ENCODE measurements at places on chromosomes 12 and 14.

GRCh38 chr12:47351526-47351925 is 271.8 kb upstream of the AMIGO2 start:
- DNase-seq, result no peak

DNA sequence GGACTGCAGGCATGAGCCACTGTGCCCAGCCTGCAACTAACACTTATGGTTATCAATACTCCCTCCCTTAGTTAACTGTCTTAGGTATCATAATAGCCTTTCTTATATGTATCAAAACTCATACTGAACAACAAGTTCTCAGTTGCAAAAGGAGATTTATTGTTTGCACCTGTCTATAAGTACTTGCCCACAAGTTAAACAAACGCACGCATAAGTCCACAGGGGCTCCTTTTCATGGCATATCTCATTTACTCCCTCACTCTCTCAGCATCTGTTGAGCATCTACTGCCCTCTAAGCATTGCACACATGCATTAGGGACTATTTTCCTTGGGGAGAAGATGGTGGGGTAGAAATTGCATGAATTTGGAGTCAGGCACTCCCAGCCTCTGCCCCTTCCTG is 46.7 kb upstream of the CORO1C start:
- DNase-seq, result no peak

- no peak for DNase-seq
Measured at GRCh38 chr12:98533723-98534251, 18.4 kb downstream of the TMPO start.

GRCh38 chr12:70590051-70590450 is 47.2 kb downstream of the PTPRB start:
- DNase-seq, result peak; percentile 46

DNA sequence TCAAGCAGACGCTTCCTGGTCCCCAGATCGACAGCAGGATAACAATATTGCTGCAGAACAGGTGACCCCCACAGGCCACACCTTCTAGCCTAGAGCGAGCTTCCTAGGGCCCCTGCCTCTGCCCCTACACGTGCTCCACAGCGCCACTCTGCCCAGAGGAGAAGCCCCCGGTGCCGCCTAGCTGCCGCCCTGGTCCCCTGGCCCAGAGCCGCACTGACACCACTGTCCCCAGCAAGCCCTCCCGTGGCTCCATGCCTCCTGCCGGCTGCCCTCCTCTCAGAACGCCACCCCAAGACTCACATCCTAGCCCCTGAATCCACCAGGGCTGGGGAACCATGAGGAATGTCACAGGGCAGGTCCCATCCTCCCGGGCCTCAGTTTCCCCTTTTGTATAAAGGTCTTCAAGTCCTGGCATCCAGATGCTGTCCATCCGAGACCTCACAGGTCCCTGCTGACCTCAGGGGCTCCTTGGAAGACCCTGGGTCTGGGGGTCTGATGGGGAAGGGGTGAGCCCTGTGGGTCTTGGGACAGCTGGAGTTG is 31.0 kb downstream of the JAG2 start:
- DNase-seq, result no peak

GRCh38 chr12:64064706-64065105 is 157.4 kb downstream of the KICS2 start:
- no peak for DNase-seq

- DNase-seq, result no peak
Measured at GRCh38 chr12:16012117-16012516, 101.0 kb downstream of the DERA start.

- no peak for DNase-seq
Measured at GRCh38 chr12:47901718-47902093, 3.1 kb downstream of the VDR start.

GRCh38 chr12:106452309-106452708 is 94.8 kb downstream of the POLR3B start:
- DNase-seq, result no peak

GRCh38 chr14:22268875-22269274 is 320.1 kb downstream of the DAD1 start:
- no peak for DNase-seq

DNA sequence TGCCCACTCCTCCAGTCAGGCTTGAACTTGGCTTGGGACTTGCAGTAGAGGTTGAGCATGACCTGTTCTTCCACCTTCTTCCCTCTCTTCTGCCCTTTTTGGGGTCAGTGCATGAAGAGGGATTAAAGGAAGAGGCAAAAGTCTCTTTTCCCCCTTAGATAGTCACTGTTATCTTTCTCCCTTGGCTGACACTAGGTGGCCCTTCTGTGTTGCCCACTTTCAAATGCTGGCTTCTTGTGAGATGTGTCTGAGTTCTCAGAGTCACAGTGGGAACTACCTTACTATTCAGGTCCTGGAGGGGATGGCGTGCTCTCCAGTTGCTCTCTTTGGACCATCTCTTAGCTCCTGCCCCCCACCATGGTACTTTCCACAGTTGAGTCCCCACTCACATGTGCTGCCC is 73.6 kb downstream of the GPR65 start:
- DNase-seq, result no peak

DNA sequence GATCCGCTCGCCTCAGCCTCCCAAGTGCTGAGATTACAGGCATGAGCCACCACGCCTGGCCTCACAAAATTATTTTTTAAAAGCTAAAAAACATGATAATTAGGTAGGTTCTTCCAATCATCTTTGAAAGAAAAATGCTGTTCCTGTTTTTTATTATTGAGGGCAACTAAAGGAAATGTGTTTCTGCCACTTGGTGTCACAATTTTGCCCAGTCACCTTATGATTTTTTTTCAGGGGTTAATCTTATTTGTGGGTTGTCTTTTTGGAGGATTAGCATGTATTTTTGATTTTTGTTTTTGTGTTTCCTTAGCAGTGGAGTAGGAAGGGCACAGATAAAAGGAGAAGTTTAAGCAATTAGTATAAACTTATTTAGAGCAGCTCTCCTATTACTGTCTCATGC is 79.8 kb downstream of the PRORP start:
- no peak for DNase-seq

DNA sequence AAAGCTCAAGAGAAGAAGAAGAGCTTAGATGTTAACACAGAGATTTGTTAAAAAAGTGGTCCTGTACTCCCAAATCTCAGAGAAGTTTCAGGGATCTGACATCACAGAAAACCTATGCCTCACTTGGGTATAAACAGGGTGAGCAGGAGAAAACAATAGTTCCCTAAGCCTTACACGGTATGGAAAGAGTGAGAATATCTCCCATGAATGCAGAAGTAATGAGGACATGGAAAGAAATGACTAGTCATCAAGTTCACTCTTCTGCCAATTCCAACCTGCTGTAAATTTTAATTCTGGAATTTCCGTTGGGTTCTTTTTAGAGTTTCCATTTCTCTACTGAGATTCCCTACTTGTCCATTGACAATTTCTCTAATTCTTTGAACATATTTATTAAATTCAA is 6.2 kb upstream of the PTGER2 start:
- DNase-seq, result no peak

DNA sequence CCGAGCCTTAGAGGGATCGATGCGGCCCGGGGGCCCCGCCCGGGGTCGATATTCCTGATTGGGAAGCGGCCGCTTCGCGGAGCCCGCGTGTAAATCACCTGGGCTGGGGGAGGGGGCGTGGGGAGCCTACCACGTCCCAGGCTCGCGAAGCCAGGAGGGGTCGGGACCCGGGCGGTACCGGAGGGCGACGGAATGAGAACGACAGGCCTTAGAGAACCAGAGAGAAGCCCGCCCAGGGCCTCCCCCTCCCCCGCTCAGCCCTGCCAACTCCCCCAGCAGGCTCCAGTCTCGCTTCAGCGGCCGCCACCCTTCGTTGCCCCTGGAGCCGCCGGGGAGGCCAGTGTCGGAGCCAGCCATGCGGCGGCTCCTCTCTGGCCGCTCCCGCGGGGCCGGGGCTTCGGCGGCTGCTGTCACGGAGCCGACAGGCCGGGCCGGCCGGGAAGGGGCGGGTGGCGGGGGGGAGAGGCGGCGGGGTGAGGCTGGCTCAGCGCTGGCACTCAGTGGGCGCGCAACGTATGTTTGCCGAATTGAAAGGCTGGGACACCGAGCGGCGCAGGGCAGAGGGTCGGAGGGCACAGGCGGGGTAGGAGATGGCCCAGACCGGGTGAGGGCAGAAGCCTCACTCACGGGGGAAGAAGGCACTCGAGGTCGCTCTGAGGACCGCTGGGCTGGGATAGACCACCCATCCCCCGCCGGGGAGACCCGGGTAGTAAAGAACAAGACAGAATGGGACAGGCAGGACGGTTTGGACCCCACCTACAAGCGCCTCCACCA is 1.4 kb upstream of the DNAJC22 start:
- DNase-seq, result no peak

DNA sequence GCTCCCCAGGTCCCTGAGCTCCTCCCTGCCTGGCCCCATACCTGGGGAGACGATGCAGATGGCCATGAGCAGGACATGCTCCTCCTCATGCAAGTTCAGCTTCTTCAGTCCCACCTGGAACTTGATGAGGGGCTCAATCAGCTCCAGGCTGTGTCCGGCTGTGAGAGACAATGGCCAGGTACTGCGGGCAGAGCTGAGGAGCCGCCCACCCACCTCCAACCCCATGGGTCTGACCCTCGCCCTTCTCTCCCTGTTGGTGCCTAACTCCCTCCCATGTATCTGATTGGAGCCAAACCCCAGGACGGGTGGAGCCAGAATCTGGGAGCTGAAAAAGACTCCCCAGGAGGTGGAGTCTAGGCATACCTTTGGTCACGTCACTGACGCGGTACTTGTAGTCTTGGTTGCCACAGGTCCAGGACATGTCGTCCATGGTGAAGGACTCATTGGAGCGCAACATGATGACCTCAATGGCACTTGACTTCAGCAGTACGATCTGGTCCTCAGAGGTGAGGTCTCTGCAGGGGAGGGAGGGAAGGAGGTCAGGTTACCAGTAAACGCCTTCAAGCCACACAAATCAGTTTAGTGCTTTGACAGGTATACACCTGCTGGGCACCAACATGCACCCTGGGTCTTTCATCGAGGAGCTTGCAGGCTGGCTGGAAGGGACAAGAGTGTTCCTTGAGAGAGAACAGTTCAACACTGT is 26.7 kb upstream of the HDAC7 start:
- no peak for DNase-seq

DNA sequence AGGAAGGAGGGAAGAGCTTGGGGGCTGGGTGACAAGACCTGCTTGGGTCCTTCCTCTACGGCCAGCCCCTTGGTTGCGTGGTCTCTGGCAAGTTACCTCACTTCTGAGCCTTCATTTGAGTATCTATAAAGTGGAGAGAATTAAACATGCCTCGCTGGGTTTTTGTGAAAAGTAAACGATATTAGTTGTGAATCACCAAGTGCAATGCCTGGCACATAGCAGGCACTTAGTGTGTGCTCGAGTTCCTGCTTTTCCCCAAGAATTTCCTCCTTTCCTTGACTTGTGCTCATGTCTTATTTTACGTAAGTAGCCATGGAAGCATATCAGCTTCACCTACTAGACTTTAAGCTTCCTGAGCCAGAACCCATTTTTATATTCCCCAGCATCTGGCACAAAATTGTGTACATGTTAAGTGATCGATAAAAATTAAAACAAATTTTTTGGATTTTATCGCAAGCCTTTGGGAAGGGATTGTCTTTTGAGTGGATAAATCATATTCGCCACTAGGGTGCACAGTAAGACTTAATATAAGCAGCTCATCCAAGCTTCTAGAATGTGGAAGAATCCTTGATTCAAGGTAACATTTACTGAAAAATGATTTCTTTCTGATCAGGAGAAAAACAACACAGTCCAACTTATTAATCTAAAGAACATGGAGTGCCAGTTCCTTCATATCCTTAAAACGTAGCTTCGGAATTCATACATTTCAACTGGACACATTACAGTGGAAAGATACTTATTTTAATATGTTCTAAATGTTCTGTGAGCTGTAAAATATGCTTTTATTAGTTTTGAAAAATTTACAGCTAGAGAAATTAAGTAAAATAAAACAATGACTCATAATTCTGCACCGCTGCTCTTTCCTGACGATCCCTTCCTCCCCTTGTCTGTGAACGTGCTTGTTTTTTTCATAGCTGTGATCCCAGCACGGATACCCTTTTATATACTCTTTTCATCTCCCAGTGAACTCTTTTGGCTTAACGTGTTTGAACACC is 62.0 kb downstream of the SLC25A47 start:
- DNase-seq, result peak; percentile 14

DNA sequence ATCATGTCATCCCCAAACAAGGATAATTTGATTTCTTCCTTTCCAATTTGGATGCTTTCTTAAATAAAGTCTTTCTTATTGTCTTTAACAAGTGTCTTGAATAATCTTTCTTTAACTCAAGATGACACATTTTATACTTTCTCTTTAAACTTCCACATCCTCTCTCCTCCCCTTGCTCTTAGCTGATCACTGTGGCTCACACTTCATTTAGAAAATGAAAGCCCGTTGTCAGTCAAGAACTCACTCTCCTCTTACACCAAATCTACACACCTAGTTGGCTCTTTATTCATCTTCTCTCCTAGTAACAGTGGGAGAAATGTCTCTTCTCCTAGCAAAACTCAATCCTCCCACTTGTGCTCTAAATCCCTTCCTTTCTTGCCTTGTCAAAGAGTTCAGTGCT is 10.4 kb upstream of the RMST start:
- no peak for DNase-seq

DNA sequence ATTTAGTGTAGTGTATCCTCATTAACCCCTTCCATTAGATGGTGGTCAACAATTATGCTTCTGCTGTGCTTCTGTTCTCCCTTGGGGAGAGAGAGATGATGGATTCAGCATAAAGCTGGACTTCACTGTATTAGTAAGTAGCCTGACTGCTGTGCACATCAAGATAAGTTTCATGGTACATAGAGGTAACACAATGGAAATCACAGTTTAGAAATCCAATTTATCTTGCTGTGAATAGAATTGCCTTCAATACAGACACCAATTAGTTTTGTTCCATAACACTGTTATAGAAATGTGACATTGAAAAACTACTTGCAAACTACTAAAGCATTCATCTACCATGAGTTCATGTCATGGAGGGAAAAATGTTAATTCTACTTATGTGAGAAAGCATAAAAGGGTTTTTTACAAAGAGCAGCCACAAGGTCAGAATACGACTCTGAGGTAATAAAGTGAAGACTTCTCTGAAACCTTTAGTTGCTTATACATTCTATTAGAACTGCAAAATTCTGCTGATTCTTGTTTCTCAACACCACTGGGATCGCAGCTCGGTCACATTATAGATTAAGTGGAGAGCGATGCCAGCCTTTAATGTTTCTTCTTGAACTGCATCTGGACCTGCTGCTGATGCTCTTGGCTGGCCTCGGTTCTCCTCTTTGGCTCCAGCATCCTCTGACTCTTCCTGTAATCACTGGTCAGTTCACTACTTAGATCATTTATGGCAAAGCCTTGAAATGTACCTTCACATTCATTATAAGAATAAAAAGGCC is 190.8 kb downstream of the ATP23 start:
- no peak for DNase-seq

DNA sequence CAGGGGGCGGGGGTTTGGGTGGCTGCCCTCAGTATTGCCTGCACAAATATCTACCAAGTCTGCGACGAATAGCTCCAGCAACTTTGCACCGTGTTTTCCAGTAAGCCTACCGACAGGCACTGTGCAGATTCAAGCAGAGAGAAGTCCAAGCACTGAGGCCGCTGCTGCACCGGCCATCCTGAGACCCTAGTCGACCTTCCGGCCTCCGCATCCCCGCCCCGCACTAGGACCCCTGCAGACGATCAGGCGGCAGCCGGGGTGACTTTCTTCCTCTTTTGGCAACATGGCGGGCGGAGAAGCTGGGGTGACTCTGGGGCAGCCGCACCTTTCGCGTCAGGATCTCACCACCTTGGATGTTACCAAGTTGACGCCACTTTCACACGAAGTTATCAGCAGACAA is at the start of gene EIF2S3B:
TSS of gene EIF2S3B (plus strand) at position 271 of the 400 bp plus-strand sequence. CDS start at position 284, 13 bp downstream.
- no peak for DNase-seq
